Stimulated activated CD8-positive, alpha-beta memory T cell treated with anti-CD3 and anti-CD28 coated beads, Interleukin-7, amount 100 ng/mL, for 4 hours (primary cell): ENCODE measurements at places on chromosomes 3 and 15.

DNA sequence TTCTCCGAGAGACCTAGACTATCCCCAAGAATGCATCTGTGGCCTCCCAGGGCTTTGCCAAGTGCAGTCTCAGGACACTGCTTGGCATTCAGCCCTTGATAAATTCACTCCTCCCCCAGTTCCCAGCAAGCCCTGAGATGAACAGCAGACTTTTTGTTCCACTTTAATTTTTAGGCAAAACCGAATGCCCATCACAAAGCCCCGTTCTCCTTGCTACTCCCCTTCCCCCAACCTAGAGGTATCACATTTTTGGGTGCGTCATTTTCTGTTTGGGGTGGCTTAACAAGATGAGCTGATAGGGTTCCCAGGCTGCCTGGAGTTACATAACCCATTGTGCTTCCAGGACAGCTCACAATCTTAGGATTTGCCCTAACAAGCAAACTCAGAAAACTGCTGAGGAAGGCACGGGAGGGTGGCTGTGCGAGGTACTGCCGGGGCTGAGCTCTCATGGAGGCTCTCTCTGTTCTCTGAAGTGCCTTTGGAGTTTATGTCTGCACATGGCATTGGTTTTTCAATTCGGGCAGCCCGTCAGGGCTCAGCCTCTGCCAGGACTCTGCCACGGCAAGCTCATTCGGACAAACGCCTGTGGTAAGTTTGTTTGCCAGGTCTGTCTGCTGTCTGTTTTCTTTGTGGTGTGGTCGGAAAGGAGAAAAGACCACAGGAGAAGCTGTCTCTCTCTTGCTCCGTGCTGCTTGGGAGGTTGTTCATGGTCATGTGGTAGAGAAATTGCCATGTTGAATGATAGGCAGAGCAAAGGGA is at the start of gene TRAK1:
Gene TRAK1, plus strand, starts transcription at position 385 of the 759 bp plus-strand sequence. Its CDS starts 113 bp downstream, at position 498.
- no peak for DNase-seq

DNA sequence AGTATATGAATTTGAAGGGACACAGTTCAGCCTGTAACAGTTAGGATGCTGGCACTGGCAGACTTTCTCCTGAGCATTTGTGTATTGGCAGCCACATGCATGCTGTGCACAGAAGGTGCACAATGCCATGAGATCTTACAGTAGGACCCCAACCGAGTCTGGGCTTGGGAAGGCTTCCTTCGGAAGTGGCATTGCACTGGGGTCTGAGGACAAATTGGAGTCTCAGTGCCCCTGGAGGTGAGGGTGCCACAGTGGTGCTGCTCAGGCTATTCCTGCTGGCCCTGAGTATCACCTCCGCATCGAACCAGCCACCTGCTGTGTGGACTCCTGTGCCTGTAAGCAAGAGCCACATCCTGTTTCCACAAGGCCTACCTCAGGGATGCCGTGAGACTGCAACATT is 99.5 kb downstream of the DNAJB8 start:
- no peak for DNase-seq

- DNase-seq = no peak
Observed at GRCh38 chr15:81117136-81117535, 16.9 kb upstream of the CFAP161 start.

DNA sequence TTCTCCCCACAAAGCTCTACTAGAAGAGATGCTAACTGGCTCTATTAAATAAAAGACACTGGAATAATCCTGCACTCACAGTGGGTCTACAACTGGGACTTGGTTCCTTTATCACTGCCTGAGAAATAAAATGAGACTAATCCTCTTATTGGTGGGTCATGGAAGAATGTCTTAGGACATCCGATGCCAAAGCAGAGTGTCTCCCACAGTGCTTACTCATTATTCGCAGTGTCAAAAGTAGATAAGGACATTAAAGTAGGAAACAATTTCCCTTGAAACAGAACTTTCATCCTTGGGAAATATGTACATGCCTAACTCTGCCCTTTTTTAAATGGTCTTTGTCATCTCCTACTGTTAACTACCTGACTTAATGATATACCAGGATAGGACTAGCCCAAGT is 71.5 kb downstream of the GSK3B start:
- DNase-seq = no peak

- no peak for DNase-seq
Observed at GRCh38 chr3:12229146-12229851, 59.6 kb upstream of the PPARG start.

DNA sequence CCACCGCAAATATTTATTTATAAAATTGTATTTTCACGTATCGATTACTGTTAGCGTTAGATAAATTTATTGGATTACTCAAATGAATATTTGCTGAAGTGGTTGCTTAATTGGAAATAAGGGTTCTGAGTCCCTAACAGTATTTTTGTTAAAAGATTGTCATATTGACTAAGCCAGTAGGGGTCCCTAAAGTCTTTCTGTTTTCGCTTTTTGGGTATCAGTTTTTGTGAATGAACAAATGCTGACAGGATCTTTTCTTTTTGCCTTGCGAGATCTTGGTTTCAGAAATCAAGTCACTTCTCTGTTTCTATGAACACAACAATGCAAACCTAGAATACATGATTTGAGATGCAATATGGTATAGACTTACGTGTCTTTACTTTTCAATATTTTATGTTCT is 7.1 kb downstream of the RAD51 start:
- DNase-seq = no peak

DNA sequence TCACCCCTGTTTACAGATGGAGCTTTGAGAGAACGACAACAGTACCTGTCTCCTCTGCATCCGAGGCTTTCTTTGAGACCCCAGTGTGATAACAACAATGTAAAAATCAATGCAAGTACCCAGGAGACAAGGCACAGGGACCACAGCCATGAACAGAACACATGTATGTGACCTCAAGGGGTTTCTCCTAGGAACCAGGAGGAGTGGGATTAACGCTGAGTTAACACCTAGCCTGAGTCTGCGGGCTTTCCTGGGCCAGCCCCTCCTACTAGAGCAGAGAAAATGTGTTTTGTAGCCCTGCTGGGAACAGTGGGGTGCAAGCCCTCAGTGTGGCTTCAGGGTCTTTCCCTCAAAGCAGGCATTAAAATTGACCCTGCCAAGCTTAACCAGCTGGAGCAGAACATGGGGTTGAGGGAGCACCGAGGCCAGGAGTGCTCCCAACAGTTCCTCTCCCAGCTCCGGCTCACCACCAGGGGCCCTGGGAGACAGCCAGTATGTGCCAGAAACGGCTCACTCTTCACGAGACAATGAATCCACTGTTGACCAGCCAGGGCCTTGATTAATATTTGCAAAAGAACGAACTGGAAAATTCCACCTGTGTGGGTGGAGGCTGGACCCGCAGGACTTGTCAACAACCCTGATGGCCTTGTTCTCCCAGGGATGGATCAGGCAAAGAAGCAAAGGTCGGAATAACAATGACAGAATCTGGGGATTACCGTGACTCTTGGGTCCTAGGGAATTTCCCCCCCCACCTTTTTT is 3.6 kb downstream of the CHDH start:
- no peak for DNase-seq

DNA sequence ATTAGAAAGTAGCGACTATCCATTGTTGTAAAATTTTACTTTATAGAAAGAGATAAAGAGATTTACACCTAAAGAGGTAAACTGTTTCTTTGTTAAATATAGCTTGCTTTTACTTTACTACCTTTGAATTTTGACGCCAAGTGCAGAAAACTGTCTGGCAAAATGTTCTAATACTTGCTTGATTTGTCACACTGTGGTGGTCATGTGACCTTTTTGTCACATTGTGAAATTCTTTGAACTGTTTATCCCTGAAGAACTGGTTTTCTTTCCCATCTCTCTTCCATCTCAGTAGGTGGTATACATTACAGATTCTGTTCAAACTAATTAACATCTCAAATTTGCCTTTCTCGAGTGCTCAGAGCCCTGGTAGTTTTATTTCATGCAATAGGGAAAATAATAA is 327.4 kb downstream of the NAALADL2 start:
- no peak for DNase-seq

DNA sequence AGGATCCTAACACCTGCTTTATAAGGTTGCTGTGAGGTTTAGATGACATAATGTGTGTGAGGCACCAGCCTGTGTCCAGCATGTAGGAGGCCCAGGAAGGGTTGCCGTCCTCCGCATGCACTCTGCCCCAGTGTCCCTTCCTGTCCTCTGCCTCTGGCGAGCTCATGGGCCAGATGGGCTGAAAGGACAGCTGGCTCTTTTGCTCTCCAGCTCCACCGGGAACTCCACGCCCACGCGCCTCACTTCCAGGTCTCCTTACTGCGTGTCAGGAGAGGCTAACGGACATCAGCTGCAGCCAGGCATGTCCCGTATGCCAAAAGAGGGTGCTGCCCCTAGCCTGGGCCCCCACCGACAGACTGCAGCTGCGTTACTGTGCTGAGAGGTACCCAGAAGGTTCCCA is 12.2 kb downstream of the MUC20 start:
- DNase-seq = no peak

GRCh38 chr15:61038910-61039309 is 190.2 kb downstream of the RORA start:
- no peak for DNase-seq

GRCh38 chr3:190696777-190697501 is 165.6 kb downstream of the GMNC start:
- DNase-seq = no peak

GRCh38 chr3:99319450-99319849 is 318.9 kb upstream of the COL8A1 start:
- no peak for DNase-seq

- DNase-seq = no peak
Observed at GRCh38 chr3:175149675-175150074, 290.5 kb downstream of the NAALADL2 start.

DNA sequence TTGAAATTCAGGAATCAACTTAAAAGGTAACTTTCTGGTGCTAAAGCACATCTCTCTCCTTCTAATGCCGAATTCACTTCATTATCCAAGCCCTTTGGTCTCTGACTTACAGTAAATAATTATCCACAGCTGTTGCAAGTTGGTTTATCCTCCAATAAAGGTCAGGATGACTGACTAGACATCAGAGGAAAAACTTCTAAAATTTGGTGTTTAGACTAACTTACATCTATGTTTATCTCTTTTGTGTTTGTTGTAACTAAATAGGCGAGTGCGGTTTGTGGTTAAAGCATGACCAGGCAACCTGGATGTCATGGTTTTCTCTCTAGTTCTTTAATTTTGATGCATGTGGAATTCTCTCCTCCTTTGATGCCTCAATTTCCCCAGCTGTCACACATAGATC is 237.4 kb upstream of the LRTM1 start:
- DNase-seq = no peak

DNA sequence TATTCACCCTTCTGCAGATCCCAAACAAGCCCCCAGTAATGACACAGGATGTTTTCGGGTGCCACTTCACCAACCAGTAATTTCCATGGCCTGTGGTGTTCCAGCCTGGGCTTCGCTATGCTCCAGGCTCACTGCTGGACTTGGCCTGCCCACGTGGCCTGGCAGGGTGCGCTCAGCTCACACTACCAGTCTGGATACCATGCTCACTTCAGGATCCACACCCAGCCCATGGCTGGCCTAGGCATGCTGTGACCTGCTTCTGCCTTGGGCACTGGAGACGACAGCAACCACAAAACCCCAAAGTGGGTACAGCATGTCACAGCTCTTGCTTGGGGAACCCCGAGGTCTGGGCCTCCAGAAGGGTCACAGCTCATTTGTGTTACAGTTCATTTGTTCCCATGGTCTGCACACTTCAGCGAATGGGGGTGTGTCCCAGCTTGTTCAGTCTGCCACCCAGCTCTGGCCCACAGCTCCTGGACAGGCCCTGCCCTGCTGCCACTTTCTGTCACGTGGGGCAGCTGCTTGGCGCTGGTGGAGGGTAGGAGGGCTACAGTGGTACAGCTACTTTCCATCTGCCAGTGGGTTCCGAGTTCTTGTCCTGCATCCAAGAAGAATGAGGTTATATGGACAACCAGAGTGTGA is 650.8 kb downstream of the MCTP2 start:
- no peak for DNase-seq

DNA sequence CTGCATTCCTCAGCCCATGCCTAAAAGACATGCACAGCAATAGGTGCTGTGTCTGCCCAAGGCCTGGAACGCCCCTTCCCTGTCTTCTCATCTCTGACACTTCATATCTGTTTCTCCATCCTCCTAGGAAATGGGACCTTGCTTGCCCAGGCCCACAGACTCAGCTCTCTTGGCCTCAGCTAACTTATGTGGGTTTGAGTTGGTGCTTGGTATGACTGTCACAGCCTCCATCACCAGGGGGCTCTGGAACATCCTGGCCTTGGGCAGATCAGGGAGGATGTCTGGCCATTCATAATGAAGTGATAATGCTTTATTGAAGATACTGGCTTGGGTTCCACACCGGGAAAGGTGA is 156.7 kb upstream of the SMAD3 start:
- no peak for DNase-seq

DNA sequence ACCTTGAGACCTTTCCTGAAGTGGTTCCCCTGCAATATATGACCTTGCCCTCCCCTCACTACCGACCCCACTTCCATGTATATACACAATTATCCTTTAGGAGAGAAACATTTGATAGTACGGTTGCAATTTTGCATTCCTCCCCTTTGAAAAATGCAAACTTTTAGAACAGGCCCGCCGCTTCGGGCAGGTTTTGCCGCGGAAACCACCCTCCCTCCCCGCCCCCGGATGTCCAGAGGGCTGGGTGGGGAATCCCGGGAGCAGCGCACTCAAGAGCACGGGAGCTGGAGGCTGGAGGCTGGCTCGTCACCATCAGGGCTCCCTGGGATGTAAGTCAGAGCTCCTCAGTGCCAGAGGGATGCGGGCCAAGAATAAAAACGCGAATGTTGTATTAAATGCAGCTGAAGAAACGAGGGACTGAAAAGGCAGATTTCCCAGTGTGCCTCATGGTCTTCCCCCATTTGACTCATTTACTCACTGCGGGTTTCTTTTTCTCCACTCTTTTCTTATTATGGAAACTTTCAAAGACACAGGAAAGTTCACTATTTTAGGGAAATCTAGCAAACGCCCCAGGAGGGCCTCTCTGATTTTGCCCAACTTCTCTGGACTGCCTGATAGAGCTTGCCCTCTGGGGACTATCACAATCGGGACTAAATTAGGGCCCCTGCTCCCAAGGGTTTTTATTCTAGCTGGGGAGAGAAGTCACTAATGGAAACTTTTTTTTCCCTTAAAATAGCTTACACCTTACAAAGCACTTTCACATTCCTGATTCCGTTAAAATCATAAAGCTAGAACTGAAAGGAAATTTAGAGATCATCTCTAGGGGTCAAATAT is 2.9 kb upstream of the USP3 start:
- no peak for DNase-seq

DNA sequence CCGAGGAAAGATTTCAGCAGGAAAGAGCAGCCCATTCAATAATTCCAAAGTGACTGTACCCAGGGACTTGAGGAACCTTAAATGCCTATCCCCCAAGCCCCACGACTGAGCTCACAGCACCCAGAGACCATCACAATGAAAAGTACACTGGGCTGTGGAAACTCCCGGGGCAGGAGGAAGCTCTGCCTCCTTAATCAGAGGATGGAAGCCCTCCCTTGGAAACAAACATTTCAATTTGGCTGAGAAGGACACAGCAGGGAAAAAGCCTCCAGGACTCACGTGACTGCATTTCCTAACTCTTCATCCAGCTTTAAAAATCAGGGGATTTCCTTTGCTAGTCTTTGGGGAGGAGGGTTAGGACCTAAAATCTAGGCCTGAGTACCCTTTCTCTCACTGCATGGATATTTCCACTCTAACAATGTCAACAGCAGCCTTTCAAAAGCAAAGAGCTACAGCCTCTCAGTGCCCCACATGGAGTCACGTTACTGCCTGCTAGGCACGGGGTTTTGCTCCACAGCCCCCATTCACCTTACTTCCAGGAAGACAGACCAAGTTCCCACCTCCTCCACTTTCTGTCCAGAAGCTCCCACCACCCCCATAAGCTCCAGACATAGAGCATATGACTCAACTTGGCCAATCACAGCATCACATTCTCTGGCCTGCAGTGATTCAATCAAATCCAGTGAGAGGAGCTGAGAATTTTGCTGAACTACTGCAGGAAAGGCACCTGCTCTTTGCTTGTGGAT is 68.9 kb upstream of the WNT5A start:
- DNase-seq = no peak
